ENCODE measurements at places on chromosomes 11 and 22. TPM values are rescaled to one million over a fixed set of nuclear protein-coding genes. Genes with fewer than 3 reads are reported as not detected.

DNA sequence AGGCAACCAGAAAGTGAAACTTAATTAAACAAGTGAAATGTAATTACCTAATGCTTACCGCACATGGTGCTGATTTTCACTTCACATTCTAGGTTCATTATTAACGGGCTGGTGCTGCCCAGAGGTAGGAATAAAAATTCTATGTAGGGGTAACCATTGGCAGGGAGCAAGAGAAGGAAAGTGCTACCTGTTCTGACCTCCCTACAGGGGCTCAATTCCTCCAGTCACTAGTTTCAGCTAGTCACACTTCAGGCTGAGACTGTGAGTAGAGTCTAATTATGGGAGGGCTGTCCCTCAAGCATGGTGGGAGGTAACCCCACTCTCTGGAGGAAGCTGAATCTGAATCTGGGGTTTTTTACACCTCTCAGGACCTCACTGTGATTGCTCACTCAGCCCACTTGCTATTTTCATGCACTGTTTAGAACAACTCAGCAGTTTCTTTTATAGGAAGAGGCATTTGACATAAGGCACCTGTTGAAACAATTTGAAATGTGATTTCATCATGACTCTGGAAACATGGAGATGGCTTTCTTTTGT lies 75.4 kb downstream of the MAML2 start:
- no peak for DNase-seq

GRCh38 chr11:1735271-1735670 lies 15.1 kb downstream of the IFITM10 start:
- DNase-seq = no peak

- DNase-seq = no peak
These were observed 877 bp downstream of the ALG9 start for GRCh38 chr11:111870522-111870885.

DNA sequence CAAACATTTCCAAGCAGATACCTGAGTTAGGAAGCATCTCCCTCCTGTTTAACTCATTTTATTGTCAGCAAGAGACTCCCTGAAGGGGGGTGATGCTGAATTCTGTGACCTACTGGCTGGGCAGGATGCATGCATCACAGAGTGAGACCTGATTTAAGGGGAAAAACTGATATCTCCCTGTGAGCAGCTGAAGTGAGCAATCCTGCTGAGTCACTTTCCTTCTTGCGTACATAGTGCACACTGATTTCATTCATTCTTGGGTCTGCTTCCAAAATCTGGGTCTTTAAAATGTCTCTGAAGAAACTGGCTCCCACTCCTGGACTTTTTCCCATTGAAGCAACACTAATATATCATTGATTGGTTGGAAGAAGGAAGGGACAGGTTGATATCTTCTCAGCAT lies 23.3 kb downstream of the P4HA3 start:
- peak; percentile 59 for DNase-seq

DNA sequence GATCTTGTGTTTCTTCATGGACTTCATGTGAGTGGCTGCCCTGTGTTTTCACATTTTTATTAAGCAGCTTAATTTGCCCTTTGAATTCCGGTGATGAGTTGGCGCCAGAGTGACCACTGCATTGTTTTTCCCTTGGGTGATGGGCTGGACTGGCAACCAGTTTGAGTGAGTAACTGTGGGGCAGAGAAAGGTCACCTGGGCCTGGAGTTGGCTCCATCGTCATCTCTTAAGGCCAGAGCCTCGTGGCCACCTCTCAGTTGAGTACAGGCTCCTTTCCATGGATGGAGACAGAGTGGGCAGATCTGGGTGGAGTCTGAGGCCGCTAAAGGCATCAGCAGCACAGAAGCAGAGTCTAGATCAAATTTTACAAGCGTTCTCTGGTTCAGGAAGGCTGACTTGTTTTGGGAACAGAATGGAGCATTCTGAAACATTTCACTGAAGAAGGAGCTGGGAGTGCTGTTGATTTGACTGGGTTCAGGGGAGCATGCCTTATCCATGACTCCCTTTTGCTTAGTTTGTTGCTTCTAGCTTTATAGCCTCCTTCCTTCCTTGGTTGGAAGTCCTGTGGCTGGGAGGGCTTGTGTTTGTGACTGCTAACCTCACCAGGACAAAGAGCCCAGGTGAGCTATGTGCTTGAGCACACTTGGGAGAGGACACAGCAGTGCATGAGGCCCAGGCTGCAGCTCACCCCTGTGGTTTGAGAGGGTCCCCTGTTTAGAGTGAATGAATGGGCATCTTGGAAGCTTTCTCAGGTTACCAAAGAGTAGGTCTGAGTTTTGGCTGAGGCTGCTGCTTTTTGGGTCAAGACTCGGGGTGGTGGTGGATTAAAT lies 7.8 kb downstream of the BCR start:
- DNase-seq = no peak

DNA sequence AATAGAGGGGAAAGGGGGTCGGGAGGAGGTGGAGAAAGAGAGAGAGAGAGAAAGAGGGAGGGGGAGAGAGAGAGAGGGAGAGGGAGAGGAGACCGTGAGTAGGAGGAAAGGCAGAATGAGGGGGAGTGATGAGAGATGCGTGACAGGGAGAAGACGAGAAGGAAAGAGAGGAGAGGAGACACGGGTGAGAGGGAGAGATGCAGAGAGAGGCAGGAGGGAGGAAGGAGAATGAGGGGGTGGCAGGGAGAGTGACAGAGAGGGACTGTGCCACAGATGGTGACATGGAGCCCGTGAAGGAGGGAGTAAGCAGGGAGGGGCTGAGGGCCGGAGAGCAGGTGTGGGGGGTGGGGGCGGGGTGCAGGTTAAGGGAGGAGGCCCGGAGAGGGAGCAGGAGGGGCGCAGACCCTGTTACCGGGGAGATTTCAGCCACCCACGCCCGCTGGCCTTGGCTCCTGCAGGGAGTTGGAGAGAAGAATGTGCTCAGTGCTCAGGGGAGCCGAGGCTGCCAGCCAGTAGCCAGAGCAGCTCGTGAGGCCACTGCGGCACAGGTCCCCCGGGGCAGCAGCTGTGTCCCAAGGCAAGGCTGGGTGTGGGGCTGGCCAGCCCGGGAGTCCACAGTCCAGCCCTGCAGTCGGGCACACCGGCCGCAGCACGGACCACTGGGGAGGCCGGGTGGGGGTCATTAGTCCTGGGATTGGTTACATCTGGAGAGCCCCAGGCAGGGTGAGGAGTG lies at the start of gene SSTR3:
TSS of gene SSTR3 (minus strand) at position 304 of the 733 bp plus-strand sequence. CDS start 4,674 bp downstream, outside the sequence.
- DNase-seq = no peak

DNA sequence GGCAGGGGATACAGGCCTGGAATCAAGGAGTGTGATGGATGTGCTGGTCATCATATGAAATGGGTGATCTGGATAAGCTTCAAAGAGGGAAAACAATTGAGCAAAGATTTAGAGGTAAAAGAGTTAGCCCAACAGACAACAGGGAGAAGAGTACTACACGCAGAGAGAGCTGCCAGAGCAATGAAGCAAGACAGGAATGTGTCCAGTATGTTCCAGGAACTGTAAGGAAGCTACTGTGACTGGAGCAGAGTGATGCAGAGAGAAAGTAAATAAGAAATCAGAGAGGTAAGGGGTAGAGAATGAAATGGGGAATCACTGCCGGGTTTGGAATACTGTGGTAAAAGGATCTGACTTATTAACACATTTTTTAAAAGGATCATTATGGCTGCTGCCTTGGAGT lies 255.1 kb downstream of the DCDC1 start:
- DNase-seq = no peak

GRCh38 chr11:97015327-97015726 lies 625.5 kb downstream of the JRKL start:
- DNase-seq = no peak

DNA sequence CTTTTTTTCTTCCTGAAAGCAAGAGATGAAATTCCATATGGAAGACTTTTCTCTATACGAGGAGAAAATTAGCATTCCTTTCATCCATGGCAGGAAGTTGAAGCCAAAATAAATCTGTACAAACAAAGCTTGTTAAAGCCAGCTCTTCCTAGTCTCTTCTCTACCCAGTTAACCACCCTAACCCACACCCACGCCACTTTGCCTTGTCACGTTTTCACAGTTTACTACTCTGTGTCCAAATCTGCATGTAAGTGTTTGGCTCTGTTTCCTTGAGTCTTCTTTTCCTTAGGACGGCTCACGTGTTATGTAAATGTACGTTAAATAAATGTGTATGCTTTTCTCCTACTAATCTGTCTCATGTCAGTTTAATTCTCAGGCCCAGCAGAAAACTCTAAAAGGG lies 7.1 kb upstream of the HMOX1 start:
- no peak for DNase-seq

GRCh38 chr11:90178751-90179150 lies 44.1 kb downstream of the CHORDC1 start:
- no peak for DNase-seq

DNA sequence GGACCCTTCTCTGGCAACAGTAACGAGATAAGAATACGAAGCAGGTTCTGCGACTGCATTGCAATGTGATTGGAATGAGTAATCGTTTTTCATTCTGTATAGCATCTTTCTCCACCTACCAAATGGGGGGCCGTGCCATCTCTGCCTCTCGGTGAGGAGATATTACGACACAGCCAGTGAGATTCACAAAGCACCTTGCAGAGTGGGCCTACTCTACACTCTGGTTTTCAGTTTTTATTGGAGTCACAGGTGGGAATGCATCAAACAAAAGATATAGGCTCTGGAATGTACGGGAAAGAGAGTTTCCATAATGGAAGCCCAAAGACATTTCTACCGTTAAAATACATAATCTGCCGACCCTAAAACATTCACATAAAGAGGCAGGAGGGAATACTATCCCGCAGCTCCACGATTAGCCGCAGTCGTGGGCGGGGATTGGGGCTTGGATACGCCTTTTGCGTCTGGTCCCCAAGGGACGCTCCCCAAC lies 423 bp upstream of the RTN3 start:
- no peak for DNase-seq

DNA sequence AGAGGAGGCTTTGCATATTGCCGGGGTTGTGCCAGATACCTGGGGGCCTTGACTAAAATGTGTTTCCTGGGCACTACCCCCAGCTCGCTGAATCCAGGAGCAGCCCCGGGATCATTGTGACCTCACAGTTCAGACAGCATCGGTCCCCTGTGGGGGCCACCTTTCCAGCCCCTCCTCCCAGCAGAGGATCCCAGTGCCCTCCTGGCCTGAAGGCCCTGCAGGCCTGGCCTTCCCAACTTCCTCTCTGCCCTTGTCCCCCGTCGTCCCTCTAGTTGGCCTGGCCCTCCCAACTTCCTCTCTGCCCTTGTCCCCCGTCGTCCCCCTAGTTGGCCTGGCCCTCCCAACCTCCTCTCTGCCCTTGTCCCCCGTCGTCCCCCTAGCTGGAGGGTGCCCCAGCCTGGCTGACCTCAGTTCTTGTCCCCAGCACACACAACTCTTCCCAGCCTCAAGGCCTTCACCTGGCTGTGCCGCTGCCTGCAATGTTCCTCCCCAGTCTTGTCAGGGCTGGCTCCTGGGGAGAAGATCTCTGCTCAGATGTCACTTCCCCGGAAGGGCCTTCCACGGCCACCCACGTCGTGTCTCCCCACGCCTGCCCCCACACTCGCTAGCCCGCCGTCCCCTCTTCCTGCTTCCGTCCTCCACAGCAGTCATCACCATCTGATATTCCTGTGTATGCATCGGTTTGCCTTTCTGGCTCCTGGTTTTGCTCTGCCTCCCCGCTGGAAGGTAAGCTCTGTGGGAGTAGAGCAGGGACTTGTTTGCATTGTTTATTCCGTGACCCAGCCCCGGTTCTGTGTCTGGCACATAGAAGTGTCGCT lies 12.6 kb upstream of the ANO1 start:
- DNase-seq = no peak

NDUFV1 gene
- total RNA-seq = 175 TPM

FOLR2 gene
- total RNA-seq = not detected

ANGPTL5 gene
- total RNA-seq = not detected
